CD4-positive, alpha-beta memory T cell (primary cell): ENCODE measurements at places on chromosomes 2 and 18. TPM values are rescaled to one million over a fixed set of nuclear protein-coding genes. Genes with fewer than 3 reads are reported as not detected.

DNA sequence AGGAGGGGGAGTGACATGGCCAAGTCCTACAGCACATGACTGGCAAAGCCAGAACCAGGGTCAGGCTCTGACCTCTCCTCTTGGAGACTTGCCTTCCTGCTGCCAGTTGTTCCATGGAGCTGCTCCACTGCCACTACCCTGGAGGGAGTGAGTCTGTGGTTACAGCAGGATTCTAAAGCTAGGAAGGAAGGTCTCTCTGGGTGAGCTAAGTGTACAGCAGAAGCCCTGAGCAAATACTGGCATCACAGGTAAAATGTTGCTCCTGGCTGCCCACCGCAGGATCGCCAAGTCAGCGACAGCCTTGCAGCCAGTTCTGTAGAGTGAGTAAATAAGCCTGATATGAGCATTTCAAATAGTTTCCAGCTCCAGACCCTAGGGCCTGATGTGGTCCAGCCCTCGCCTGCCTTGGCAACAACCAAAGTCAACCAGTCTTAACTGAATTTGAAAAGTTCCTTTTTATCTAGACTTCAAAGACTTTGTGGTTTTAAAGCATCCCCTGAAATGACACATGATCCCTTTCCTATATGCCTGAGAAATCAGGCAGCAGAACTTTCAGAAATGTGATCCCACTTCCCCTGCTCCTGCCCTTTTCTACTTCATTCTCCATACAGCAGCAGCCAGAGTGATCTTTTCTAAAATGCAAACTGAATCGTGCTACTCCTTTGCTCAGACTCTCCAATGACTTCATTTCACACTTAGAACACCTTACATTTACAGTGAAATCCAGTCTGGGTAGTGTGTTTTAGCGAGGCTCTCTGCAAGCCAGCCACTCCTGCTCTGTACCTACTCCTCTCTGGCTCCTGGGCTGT, 114.3 kb downstream of the MGAT5 start:
- H3K27ac ChIP-seq = no peak overlapping the region
- no peak for DNase-seq
- H3K27me3 ChIP-seq = no peaks in the 10 kb centered on the region

- no peaks in the 10 kb centered on the region for H3K27me3 ChIP-seq
- no peak overlapping the region for H3K27ac ChIP-seq
- no peaks in the 10 kb centered on the region for H3K4me1 ChIP-seq
- DNase-seq = no peak
- H3K36me3 ChIP-seq = no peaks in the 10 kb centered on the region
Measured at GRCh38 chr18:10051877-10052631, 138.2 kb downstream of the VAPA start.

- H3K27ac ChIP-seq = no peak overlapping the region
- no peak overlapping the region for H3K4me3 ChIP-seq
- no peaks in the 10 kb centered on the region for H3K4me1 ChIP-seq
- H3K27me3 ChIP-seq = no peaks in the 10 kb centered on the region
Measured at GRCh38 chr18:25053466-25053865, 298.5 kb downstream of the ZNF521 start.

TRABD2A gene
- 90.7 TPM for total RNA-seq

FSHR gene
- total RNA-seq = not detected

PXDN gene
- total RNA-seq = not detected
